ENCODE measurements at places on chromosomes 2 and 18. TPM values are rescaled to one million over a fixed set of nuclear protein-coding genes. Genes with fewer than 3 reads are reported as not detected.

MAL gene
- not detected for total RNA-seq

C2orf66 gene
- 0.07 TPM for total RNA-seq

CFC1 gene
- not detected for total RNA-seq

RAMP1 gene
- total RNA-seq, result not detected

OBSL1 gene
- total RNA-seq, result 22.3 TPM

CSRNP3 gene
- total RNA-seq, result not detected

STON1 gene
- total RNA-seq, result 0.34 TPM

SIX3 gene
- total RNA-seq, result 0.41 TPM

Data from A549 treated with DMSO at 1 μM for 4 hours (cell line).